ELR (cell line): ENCODE measurements at places on chromosomes 3 and 15.
A peak's percentile ranks its signal among the peaks of the same experiment; 100 is the strongest.

- DNase-seq, result peak; percentile 37
Measured at GRCh38 chr3:42300013-42300412, 34.0 kb upstream of the CCK start.

DNA sequence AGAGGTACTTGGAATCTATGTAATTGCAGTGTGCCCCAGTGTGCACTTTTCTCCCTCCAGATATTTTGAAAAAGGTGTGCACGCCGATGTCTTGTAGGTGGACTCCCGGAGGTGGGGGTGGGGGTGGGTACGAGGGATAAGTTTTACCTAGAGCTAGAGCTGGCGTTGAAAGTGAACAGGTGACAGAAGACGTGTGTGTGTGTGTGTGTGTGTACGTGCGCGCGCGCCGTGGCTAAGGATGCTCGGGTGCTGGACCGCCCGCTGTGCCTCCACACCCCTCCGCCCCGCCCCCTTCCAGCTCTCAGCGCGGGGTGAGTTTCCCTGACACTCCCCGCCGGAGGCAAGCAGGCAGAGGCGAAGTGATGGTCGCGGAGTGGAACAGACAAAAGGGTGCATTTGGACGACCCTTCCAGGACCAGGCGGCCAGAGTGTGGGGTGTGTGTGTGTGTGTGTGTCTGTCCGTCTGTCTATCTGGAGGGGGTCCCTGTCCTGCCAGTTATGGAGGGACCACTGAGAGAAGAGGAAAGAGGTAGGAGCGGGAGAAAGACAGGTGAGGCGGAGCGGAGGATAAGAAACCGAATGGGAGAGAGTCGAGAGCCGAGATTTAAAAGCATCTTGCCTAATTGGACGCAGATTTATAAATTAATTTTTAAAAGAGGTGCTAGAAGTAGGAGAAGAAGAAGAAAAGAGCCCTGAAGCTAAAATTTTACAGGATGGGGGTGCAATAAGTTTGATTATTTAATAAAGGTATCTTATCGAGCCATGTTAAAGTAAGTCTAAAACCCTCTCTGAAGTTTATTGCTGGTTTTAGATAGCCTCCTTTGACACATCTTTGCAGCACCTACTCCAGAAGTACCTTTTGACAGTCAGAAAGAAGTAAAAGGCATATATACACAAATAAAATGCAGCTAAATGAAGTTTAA is 335.8 kb upstream of the THRB start:
- no peak for DNase-seq

DNA sequence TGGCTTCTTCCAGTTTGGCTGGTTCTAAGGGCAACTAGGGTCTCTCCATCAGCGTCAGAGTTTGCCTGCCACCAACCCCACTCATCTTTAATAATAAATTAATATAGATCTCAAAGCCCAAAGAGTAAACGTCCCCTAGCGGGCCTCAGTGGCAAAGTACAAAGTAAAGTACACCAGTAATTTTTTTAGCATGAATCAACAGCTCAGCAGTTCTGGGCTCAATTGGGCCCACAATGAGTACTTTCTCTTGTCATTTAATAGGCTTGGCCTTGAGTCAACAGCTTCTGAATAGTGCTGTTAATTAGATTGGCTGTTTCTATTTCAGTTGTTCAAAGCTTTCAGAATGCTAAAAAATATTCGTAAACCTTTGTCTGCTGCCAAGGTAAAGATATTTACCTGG is 89.0 kb upstream of the PFN2 start:
- DNase-seq, result no peak

DNA sequence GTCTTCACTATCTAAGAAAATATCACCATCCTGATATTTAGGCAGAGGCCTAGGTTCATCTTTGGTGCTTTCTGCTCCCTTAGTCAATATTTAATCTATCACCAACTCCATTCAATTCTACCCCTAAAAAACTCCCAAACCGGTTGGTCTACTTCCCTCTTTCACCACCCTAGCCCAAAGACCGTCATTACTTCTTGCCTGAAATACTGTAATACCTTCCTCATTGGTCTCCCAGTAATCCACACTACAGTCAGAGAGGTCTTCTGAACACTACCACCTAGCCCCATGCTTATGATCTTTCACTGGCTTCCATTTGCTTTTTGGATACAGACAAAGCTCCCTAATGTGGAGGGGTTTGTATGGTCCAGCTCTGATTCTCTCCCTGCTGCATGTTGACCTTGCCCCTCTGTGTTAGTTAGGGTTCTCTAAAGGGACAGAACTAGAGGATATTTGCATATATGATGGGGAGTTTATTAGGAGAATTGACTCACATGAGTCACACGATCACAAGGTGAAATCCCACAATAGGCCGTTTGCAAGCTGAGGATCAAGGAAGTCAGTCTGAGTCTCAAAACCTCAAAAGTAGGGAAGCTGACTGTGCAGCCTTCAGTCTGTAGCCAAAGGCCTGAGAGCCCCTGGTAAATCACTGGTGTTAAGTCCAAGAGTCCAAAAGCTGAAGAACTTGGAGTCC is 36.4 kb upstream of the ATP2C1 start:
- DNase-seq, result no peak

- DNase-seq, result peak; percentile 9
Measured at GRCh38 chr3:144229330-144229729, 257.7 kb downstream of the DIPK2A start.

- DNase-seq, result no peak
Measured at GRCh38 chr3:57038466-57039164, 21.8 kb upstream of the SPATA12 start.

DNA sequence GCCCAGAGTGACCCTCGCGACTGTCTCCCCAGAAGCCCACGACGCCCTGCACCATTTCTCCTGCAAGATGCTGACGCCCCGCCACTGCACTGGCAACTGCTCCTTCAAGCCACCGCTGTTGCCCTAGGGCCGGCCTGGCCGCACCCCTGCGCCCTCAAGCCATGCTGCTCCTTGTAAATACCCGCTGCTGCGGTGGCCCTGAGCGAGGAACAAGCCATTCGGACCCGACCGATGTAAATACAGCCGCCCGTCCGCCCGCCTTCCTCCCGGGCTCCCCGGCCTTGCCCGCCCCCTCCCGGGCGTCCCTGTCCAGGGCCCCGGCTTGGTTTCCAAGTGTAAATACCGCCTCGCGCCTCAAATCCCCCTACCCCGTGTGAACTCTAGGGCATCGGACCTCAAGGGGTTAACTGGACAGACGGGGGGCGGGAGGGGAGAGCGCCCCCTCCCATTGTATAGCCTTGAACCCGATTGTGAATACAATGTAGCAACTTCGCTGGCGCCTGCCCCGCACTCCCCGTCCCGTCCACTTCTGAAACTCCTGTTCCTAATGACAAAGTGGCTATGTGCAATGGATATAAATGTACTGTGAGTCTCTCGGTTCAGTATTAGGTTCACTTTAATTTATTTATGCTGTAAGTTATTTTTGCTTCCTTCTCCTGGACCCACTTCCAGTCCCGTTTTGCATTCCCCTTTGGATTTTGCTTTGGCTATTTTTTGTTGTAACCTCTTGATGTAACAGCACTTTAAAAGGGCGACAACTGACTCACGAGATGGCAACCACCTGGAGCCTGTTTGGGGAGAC is 5.9 kb downstream of the RNU6-1 start:
- peak; percentile 65 for DNase-seq

DNA sequence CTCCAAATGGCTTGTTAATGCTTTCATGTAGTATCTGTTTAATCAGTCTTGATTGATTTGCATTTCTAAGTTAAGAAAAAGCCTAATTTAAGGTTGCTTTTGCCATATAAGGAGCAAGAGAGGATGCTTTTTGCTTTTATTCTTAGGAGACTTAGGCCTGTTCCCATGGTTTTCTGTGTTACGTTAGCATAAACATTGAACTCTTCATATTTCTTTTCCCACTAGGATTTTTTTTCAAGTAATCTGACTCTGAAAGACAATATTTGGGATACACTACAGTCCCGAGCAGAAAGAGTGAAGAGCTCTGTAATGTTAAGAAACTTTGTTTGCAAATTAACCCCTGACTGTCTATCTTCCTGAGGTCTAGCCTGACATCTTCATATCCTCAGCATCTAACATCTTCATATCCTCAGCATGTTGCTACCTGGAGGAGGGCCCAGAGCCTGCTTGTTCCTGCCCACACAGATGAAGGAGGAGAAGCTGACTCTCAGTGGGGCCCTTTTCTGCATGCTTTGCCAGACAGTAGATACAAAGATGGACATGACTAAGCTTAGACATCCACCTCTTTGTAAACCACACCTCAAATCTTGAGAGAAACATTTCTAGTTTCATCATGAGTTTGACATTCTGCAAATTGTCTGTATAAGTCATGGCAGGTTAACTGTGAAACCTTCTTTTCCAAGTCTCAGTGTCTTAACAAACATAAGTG is 86.2 kb upstream of the COL6A5 start:
- DNase-seq, result no peak

GRCh38 chr3:39410893-39411292 is 4.4 kb downstream of the RPSA start:
- DNase-seq, result no peak

- DNase-seq, result no peak
Measured at GRCh38 chr3:30948426-30948825, 54.0 kb upstream of the GADL1 start.

- DNase-seq, result no peak
Measured at GRCh38 chr15:94777037-94777436, 545.7 kb downstream of the MCTP2 start.

- no peak for DNase-seq
Measured at GRCh38 chr15:80141916-80142598, 10.7 kb upstream of the FAH start.

DNA sequence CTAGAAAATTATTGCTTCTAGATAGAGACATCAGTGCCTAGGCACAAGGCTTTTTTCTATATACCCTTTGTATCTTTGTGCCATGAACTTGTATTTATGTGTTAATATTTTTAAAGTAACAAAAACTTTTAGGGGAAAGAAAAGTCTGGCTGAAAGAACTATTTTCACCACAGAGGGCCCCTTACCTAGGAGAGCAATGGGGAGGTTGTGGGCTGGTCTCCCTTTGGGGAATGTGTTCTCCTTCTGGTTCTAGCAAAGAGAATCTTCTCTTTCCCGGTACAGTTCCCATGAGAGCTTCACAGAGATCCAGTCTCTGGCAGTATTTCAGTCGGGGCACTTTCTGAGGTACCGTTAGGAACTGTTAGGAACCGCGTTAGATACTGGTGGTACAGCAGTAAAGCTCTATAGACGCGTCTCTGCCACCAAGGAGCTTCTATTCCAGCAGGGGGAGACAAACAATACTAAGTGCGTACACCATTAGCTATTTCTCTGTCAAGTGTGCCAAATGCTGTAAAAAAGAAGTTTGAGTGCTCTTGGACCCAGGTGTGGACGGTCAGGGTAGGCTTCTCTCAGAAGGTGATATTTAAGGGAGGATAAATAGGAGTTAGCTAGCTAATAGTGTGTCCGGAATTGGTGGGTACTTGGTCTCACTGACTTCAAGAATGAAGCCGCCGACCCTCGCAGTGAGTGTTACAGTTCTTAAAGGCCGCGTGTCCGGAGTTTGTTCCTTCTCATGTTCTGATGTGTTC is 4.6 kb upstream of the EPB42 start:
- peak; percentile 79 for DNase-seq

DNA sequence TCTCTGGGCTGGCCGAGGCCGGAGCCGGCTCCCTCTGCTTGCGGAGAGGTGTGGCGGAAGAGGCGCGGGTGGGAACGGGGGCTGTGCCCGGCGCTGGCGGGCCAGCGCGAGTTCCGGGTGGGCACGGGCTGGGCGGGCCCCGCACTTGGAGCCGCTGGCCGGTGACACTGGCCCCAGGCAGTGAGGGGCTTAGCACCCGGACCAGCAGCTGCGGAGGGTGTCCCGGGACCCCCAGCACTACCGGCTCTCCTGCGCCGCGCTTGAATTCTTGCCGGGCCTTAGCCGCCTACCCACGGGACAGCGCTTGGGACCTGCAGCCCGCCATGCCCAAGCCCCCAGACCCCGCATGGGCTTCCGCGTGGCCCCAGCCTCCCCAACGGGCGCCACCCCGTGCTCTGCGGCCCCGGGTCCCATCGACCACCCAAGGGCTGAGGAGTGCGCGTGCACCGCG is 736.3 kb upstream of the ARRDC4 start:
- DNase-seq, result no peak

- peak; percentile 63 for DNase-seq
Measured at GRCh38 chr3:113211330-113212149, at the start of gene BOC. Gene BOC (plus strand): TSS chr3:113211557. CDS start chr3:113249803, 38,246 bp downstream.

GRCh38 chr15:26882616-26883365 is 15.9 kb downstream of the GABRA5 start:
- DNase-seq, result no peak

- peak; percentile 86 for DNase-seq
Measured at GRCh38 chr15:34837246-34838016, 42.1 kb upstream of the ACTC1 start.

- no peak for DNase-seq
Measured at GRCh38 chr15:92831336-92831654, 68.8 kb upstream of the CHD2 start.

DNA sequence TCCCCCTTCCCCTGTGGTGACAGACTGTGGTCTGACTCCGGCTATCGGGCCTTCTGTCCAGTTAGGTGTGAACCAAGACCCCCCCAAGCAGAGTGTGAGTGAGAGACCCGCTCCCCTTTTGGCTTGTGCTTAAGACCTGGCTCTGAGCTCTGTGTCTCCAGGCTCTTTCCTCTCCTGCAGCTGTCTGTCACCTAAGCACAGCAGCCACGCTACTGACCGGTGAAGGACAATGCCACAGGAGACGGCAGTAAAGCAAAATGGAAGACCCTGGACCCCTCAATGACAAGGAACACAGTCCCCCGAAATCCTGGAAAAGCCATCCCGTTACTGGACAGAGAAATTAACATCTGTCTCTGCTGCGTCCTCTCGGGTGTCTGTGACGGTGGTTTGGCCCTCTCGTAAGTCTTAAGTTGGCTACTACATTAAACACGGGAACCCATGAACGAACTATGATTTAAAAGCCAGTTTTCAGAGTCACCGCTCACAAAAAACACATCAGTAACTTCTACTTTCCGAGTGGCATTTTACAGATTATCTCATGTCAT is 53.7 kb downstream of the CHSY1 start:
- DNase-seq, result no peak

GRCh38 chr3:127157171-127157828 is 35.6 kb upstream of the PRR23E start:
- no peak for DNase-seq

GRCh38 chr15:44029940-44030568 is 165.0 kb downstream of the FRMD5 start:
- DNase-seq, result peak; percentile 67

- DNase-seq, result no peak
Measured at GRCh38 chr3:147218965-147219364, 187.4 kb downstream of the ZIC4 start.

- DNase-seq, result no peak
Measured at GRCh38 chr3:170424879-170425278, 6.2 kb downstream of the CLDN11 start.
